Cortex of kidney (tissue), 1 donor: ENCODE measurements at places on chromosomes 2 and 18.

- DNase-seq, result no peak
These were observed 14.3 kb downstream of the MALL start for GRCh38 chr2:110101280-110101844.

DNA sequence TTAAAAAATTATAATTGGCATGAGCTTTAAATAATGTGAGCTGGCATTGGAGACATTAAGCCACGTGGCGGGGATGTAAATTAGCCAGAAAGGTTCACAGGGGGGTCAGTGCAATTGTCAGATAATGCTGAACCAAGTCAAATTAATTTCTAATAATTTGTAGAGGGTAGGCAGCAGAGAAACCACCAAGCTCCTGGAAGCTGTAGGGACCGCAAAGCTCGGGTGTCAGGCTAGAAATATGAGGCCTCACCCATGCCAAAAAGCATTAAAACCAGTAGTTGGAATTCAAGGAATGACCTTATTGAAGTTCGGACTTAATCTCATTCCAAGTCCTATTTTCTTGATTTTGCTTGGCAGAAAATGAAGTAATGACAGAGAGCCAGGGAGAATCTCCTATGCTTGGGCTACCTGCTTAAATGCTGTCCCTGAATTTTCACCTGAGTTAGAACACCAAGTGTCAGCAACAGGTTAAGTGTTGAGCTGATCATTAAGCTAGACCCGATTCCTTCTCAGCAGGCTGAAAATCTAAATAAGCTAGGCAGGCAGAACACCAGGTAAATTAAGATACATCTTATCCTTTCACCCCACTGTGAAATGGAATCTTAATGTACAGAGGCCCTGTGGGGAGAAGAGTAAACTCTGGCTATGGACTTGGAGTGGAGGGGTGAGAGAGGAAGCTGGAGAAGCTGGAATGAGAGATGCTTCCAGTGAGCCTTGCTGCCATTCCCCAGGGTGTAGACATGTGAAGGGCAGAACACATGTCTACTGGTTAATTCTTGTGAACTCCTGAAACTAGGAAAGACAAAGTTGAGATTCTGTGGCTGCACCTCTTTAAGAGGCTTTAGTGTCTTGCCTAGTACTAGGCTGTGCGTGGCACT is 520.0 kb downstream of the SLC4A3 start:
- DNase-seq, result no peak

DNA sequence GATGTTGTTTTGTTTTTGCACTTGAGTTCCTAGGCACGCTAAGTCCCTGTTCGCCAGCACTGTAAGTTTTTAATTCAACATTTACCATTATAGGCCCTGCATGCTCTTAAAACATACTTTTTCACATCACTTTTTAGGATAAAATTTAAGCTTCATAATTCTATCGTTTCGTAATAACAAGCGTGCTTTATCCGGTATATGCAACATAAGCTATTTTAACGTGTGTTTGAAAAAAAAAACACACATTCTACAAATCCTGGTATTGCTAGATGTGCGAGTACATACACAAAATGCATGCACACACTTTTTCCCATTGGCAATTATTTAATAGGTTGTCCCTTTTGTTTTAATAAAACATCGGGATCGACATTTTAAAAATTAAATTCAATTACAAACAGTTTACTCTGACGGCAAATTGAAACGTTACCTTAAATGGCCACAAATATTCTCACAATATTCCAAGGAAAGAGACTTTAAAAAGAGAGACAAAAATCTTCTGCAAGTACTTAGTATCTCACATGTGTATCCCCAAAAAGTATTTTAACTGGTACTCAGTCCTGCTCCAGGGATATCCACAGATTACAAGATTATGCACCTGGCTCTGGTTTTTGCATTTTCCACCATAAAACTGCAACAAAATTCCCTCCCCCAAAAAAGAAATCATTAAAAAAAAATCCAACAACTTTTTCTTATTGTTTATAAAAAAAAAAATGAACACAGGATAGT is 1.0 kb upstream of the TCF4 start:
- no peak for DNase-seq

DNA sequence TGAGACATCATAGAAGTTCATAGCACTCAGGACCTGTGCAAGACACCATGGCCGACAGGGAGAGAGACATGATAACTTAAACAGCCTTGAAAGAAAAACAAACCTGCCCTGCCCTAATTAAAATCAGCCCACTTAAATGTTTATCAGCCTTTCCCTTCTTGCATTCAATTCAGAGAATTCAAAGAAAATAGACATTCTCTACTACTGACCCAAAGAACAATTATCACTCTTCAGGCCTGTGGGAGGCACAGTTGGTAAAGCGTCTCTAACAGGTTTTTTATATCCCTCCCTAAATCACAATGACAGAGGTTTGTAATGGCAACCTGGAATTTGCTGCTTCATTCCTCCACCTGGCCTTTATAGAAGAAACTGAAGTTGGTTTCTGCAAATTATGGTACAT is 1.7 kb downstream of the CDK15 start:
- DNase-seq, result no peak

DNA sequence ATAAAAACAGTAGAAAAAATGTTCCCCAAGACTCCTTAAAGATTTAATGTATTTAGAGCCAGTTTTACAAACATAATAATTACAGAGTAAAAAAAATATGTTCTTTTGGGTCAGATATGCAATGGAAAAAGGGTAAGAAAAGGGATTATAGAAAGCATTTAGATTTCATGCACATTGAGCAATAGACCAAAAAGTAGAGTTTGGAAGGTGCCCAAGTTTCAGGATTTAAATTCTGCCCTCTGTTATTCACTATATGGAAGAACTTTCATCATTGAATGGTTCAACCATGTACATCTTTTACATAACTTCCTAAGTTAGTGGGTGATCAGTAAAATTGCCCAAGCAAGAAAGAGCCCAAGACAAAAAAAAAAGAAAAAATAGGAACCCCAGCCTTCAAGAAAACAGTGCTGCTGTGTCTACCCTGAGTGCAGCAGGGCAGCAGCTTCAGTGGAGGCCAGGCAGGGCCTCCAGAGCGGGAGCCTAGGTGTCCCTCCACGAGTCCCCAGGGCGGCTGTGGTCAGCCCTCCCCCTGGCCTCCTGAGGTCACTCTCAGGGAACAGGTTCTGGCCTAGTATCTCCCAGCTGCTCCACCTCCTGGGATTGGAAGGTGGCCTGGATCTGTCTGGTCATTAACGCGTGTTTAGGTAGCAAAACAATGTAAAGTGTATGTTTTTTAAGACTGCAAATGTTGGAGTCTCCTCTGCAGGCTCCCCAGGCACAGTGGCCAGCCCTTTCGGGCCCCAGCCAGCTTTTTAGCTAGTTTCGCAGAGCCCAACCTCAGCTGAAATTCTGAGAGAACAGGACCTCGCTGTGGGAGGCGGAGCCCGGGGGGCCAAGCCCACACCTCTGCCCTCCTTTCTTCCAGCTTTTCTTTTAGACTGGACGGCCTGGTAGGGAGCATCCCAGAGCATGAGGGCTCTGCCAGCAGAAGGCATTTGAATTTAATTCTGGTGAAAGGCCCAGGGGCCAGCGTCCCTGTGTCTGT is 77.3 kb downstream of the TEX51 start:
- no peak for DNase-seq

DNA sequence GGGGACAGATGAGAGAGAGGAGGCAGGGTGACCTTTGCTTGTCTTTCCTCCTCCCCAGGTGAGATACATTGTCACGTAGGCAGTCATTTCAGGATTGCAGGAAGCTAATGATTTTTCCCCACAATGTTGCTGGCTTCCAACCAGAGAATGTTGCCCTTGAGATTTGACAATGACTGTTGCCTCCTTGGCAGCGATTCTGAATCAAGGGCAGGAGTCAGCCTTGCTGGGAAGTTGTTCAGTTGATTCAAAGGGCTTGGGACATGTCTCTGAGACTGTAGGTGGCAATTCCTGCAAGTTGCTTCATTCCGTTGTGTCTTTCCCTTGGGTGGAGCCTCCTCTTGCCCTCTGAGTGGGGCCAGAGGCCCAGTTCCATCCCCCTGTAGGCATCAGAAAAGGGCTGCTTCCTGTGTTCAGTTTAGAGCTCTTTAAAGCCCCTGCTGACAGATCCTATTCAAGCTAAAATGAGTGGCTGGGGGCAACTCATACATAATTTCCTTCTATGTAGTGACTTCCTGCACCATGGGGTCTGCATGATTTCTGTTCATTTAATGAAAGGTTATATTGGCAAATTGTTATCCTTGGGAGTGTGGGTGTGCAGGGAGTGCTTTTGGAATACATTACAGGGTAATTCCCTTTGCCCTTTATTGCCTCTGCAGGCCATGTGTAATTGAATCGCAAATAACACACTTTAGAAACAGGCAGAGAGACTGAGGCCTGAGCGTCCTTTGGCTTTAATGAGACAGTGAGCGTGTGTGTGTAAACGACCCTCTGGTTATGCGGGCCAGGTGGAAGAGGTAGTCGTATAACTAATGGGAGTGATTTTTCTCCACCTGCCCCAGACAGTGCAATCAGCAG is 52.4 kb downstream of the GPR39 start:
- no peak for DNase-seq

- no peak for DNase-seq
These were observed 486.3 kb downstream of the ARHGAP15 start for GRCh38 chr2:143615562-143615961.

DNA sequence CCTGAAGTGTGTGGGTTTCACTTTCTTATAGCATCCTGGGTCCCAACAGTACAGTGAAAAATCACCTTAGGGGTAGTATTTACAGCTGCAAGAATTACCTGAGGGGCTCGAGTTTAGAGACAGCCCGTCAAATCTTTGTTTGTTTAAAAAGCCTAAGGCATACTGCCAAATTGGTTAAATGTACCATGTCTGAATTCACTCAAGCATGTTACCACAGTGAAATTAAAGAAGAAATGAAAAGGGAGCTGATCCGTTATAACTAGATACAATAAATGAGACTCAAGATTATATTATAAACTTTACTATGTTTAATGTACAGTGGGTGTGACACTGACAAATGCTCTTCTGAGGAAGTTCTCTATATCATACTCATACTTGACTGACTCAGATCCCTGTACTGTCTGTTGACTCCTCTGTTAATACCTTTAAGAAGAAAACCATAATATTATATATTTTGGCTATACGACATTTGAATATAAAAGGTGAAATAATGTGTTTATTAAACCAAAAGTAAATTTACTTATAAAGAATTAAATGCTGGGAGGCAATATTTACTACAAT is 107.3 kb downstream of the TMEFF2 start:
- DNase-seq, result no peak
